ENCODE measurements at places on chromosomes 2 and 18. TPM values are rescaled to one million over a fixed set of nuclear protein-coding genes. Genes with fewer than 3 reads are reported as not detected.
A peak's percentile ranks its signal among the peaks of the same experiment; 100 is the strongest.

- no peak for DNase-seq
Measured at GRCh38 chr2:171386627-171387026, 47.2 kb downstream of the METTL8 start.

DNA sequence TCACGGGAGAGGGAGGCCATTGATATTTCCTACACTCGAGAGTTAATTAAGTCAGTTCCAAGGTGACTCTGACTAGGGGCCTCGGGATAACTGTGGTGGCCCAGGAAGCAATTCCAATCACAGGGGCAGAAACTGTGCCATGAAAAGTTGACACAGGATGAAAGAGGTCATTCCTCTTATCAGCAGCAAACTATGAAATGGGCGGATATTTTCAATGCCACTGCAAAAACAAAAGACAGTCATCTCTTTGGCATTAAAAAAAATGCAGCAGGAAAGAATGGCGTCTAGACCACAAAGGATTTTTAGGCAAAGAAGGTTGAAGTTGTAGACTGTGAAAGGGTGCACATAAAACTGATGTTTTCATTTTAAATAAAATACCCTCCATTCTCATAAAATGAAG lies 50.0 kb downstream of the TGIF1 start:
- DNase-seq: no peak

GRCh38 chr2:162196638-162197037 lies 44.6 kb upstream of the GCG start:
- no peak for DNase-seq

DNA sequence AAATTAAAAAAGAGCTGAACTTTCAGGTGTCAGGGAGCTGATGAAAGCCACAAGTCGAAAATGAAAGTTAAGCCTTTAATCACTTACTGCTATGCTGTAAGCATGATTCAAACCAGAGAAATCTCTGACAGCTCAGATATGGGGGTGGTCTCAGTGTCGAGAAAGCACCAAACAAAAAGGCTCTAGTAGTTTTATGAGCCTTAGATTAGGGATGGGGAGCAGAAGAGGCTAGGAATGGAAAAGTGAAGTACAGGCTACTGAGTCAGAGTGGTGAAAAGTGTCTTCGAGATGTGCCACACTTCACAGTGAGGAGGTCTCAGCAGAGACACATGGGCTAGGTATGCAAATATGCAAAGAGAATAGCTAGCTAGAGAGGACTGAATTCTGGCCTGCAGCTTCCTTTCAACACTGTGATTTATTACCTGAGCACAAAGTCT lies 482.2 kb downstream of the SPAG16 start:
- DNase-seq: no peak

- no peak for DNase-seq
Measured at GRCh38 chr2:35356332-35356731, 999.2 kb upstream of the CRIM1 start.

GRCh38 chr2:201618744-201619662 lies 24.3 kb downstream of the TMEM237 start:
- DNase-seq: peak; percentile 91

Gene SCN1A
- total RNA-seq: 0.38 TPM

Gene ACTG2
- 1.9 TPM for total RNA-seq

Measured in Right ventricle myocardium inferior (tissue), 1 donor.